ENCODE measurements at places on chromosomes 2 and 18.

GRCh38 chr2:182622231-182622630, 93.8 kb upstream of the DNAJC10 start:
- no peak for DNase-seq

GRCh38 chr2:21372654-21373053, 248.9 kb downstream of the TDRD15 start:
- DNase-seq: no peak

GRCh38 chr2:206642075-206643025, at the start of gene FAM237A:
Gene FAM237A (plus strand): TSS chr2:206642487. CDS start chr2:206644237, 1,750 bp downstream.
- DNase-seq: no peak

DNA sequence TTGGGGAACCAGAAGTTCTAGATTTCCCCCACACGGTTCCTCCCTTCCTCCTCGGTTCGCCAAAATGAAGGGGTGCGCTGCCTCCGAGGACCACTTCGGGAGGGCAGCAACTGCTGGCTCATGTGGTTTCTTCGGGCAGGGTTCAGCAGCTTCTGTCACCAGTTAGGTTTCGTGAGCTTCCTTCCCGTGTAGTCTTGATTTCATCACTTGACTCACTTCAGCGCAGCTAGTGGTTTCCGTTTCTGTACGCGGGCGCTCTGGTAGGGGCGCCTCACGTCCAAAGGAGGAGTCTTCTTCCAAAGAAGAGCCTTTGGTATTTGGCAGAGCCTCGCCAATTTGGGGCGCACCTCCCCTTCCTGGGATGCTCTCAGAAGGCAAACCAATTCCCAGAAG, 485 bp upstream of the GALNT3 start:
- DNase-seq: peak; percentile 25

GRCh38 chr18:9249254-9249653, 85.3 kb upstream of the TWSG1 start:
- no peak for DNase-seq

DNA sequence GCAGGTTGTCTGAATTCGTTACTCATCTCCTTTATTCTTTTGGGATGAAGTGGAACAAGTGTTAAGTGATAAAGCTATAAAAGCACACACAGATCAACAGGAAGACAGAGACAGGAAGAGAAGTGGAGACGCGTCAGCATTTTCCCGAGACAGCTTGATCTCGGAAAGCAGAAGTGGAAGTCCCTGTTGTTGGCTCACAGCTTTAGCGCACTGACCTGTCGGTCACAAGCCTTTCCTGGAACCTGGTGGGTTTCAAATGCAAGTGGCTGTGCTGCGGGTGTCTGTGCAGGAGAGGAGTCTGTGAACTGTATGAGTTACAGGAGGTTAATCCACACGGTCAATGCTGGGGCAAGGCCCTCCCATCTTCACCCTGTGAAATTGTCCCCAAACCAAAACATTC, 116.6 kb upstream of the PELI1 start:
- no peak for DNase-seq

- no peak for DNase-seq
Observed at GRCh38 chr18:57538614-57539013, 47.9 kb downstream of the FECH start.

DNA sequence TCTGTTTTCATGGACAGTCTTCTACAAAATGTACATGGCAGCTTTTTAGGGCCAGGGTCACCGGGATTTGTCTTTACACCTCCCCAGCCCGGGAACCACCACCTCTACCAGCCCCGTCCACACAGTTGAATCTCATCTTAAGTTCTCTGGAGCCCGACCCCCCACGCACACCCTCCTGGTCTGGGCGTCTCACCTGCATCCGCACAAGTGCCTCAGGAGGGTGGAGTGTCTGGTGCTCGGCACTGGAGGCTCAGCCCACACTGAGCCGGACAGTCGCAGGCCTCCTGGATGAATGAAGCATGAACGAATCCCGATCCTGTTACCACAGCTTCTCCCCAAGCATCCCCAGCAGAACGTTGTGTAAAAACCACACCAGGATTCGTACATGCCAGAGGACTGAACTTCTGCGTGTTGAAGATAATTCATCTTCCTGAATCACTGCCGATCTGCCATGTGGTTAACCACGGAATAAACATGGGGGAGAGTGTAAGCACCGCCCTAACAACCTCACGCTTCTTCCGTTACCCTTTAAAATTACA, 162.0 kb downstream of the RTP5 start:
- DNase-seq: peak; percentile 51

DNA sequence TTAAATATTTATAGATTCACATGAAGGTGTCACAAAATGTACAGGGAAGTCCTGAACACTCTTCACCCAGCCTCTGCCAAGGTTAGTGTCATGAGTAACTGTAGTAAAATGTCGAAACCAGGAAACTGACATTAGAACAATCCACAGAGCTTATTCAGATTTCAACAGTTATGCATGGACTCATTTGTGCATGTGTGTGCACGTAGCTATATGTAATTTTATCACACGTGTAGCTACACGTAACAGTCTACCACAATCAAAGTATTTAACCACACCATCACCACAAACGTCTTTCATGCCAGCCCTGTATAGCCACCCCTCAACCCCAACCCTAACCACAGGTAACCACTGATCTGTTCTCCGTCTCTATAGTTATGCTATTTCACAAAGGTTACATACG, 211.7 kb upstream of the REV1 start:
- DNase-seq: no peak

DNA sequence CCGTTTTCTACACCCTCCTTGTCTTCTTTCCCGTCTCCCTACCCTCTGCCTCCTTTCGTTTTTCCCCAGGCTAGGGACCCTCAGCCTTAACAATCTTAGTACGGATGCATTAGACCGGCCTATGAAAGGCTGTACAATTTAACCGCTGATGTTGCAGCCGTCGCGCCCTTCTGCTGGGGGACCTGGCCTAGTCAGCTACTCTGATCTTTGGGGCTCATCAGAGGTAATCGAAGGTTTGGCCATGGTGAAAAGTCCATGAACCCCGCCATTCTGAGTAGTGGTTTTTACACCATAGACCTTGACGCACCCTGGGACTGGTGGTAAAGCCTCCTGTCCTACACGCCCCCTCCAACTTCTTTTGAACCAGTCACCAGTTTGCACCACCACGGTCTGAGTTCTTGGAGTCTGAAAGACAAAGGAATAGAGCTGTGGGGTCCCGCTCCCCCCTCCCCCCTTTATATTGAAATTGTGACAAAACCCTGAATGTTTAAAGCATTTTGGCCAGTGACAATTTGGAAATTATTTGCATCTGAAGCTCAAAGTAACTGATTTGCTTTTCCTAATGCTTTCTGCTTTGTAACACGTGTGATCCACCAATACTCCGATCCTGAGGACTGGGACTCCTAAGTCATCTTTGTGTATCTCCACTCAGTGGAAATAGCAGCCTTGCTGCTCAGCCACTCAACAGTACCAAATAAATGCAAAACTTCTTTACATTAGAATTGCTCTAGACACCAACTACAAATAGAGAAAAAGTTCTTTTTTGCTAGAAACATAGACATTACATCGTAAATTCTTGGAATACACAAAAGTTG, 642 bp upstream of the SRSF7 start:
- peak; percentile 18 for DNase-seq

GRCh38 chr2:66814916-66815315, 380.0 kb downstream of the MEIS1 start:
- DNase-seq: no peak

DNA sequence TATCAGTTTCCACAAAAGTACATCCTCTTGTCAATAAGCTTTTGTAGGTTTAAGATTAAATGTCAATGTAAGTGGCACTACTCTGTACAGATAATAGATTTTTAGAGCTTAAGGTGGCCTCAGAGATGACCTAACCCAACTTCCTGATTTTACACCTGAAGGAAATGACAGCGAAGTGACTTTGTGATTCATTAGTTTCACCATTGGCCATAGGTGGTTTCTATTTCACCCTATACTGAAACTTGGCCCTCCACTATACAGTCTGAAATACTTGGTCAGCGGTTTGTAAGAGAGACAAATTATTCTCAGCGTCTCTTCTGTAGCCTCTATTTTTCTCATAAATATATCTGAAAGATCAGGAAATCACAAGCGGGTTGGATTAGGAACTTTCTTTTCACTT, 330.4 kb upstream of the FAM98A start:
- no peak for DNase-seq

GRCh38 chr18:35122586-35123224, 81.5 kb downstream of the MAPRE2 start:
- DNase-seq: no peak

- no peak for DNase-seq
Observed at GRCh38 chr2:44269831-44270230, 5.4 kb upstream of the SLC3A1 start.

DNA sequence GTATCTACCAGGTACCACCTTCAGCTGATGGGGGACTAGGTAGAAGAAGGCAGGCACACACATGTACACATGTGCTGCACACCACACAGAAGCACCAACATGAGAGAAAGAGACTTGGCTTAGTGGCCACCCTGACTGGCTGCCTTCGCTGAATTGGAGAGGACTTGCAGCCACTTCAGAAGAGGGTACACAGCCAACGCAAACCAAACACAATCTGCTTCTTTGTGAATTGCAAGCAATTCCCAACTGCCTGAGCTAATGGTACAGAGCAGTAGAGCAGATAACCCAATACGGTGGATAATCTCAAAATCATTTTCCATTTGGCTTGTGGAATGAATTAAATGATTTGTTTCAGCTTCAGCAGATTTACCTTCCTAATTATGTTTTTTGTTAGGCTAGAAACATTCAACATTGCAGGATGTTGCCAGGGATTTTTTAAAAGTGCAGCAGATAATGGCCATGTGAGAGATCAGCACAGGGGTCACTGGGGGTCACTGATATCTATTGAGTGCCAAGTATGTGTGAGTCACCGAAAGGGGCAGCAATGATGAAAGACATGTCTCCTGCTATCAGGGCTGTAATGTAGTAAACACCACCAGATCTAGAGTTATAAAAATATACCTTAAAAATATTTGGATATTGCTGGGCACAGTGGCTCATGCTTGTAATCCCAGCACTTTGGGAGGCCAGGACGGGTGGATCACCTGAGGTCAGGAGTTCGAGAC, 652.6 kb downstream of the BCL11A start:
- no peak for DNase-seq

DNA sequence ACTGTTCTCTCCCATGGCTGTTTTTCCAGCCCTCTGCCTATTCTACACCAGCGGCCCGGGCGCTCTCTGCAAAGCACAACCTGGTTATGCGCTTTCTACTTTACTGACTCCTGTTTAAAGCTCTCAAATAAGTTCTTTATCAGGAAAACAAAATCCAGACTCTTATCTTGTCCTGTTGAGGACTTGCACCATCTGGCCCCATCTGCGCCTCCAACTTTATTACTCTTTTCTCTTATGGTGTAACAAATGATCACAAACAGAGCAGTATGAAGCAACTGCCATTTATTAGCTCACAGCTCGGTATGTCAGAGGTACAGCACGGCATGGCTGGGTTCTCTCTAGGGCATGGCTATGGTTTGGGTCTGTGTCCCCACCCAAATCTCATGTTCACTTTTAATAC, 236.5 kb upstream of the NT5C1B start:
- DNase-seq: no peak

DNA sequence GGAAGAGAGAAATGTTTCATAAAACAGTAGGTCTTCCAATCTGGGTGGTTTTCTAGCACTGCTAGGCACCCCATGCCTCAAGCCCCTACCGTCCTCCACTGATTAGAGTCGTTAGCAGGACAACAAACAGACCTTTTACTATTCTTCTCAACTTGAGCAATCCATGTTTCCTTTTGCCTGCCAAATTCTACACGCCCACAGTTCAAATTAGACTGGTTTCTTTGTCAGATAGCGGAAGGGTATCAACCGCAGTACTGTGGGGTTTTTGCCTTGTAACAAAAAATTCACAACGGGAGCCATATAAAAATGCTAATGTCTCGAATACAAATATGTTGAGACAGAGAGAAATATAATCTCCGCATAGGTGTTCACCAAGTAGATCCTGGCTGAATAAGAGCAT, 59.9 kb downstream of the VIT start:
- no peak for DNase-seq

- no peak for DNase-seq
Observed at GRCh38 chr2:109516445-109517117, 97.2 kb downstream of the SEPTIN10 start.

DNA sequence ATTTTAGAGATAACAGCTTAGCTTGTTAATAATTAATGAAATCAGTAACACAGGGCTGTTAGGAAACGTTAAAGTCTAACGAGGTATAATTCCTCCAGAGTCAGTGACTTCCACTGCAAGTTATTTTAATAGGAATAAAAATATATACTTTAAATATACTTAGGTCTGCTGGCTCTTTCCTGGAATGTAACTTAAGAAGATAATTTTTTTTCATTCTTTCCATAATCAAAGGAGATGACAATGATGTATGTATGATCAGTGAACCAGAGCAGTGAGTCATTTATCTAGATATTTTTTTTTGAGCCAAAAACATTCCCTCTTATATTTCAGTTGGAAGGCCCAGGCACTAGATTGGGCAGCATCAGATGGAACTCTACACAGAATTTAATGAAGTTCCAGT, 104.2 kb upstream of the LYPD1 start:
- no peak for DNase-seq

GRCh38 chr18:58639751-58640427, 11.0 kb upstream of the ALPK2 start:
- DNase-seq: no peak

DNA sequence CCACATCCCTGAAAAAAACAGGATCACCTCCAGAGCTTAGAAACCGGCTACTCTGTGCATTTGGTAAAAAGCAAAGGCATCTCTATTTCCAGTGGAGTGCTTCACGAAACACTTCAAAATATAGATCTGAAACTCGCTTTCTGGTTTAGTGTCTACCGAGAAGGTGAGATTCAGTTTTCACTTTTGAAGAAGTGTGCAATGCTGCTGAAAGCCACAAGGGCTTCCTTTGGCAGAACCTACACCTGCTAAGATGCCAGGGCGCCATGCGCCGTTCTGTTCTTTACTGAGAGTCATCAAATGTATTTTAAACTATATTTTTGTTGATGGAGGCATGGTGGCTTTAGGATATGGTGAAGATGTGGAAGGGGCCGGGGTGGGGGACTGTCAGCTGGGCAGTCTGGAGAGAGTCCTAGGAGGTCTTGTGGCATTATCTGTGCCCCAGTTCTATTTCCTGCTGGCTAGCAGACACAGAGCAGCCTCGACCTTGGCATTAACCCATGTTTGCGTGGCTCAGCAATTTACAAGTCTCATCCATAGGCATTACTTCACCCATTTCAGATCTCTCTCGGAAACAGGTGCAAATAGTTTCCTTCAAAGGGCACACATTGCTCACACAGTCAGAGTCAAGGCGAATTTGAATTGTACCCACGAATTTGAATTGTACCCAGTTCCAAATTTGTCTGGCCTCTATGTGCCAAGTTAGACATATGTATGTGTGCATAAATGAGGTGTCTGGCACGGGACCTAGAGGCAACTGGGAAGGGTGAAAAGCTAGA, 46.7 kb upstream of the KCNF1 start:
- DNase-seq: no peak

- DNase-seq: no peak
Observed at GRCh38 chr2:100262046-100262445, 60.3 kb downstream of the LONRF2 start.

GRCh38 chr2:105840933-105841332, 96.2 kb downstream of the NCK2 start:
- DNase-seq: no peak

Data from activated CD8-positive, alpha-beta memory T cell treated with anti-CD3 and anti-CD28 coated beads for 4 hours (primary cell).